ENCODE measurements at places on chromosomes 2 and 18. TPM values are rescaled to one million over a fixed set of nuclear protein-coding genes. Genes with fewer than 3 reads are reported as not detected.
A peak's percentile ranks its signal among the peaks of the same experiment; 100 is the strongest.

Gene KCNJ3
- polyA plus RNA-seq = 8.5 TPM

GRCh38 chr2:9964334-9964980 lies 13.0 kb downstream of the GRHL1 start:
- DNase-seq = no peak

DNA sequence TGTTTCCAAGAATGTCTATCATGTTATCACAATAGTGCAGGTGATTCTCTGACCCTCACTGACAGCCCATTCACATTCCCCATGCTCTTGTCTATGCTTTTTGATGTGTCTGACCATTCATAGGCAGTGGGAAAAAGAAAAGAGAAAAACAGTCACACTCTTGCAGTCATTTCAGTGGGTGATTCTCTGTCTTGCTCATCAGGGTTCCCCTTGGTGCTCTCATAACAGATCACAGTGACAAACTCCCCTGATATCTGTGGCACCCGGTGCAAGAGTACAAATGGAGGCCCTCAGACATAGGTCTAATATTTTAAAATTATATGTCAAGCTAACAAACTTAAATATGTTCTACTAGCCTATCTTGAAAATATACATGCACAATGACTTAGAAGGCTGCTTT lies 72.7 kb upstream of the PPP1CB start:
- no peak for DNase-seq

- DNase-seq = no peak
Measured at GRCh38 chr2:234269769-234270204, 219.3 kb downstream of the SPP2 start.

DNA sequence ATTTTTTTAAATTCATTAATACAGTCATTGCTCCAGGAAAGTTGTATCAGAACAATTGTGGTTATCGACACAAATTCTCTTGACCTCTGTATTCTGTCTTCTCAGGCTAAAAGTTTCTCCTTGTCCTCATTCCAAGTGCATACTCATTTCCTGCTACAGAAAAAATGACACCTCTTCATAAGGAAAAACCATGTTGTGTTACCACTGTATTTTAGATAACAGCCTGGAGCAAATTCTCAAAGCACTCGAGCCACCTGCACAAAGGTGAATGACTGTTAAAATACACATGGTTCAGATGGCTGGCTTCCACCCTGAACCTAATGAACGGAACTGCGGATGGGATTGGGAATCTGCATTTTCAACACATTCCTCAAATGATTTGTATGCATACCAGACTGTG lies 586.5 kb downstream of the EPHA4 start:
- DNase-seq = no peak

Gene WNT10A
- 0.08 TPM for polyA plus RNA-seq

DNA sequence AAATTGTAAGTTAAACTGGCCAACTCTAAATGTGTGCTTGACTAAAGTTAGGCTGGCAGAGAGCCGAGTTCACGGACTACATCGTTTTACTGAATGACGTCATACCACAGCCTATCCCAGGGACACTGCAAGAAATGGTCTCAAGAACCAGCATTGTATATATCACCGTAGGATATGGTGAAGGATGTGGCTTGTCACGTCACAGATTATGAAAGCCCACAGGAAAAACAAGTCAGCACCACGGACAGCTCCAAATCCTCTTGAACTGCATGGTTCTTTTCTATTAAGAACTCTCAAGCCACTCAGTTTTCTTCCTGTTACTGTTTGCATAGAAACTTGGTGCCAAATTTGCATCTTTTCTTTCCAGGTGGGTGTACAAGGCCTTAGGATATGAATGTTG lies 85.1 kb upstream of the ACAA2 start:
- peak; percentile 73 for DNase-seq

Gene DNER
- 9.1 TPM for polyA plus RNA-seq

- peak; percentile 31 for DNase-seq
Measured at GRCh38 chr18:3790703-3791102, 340.7 kb downstream of the TGIF1 start.

DNA sequence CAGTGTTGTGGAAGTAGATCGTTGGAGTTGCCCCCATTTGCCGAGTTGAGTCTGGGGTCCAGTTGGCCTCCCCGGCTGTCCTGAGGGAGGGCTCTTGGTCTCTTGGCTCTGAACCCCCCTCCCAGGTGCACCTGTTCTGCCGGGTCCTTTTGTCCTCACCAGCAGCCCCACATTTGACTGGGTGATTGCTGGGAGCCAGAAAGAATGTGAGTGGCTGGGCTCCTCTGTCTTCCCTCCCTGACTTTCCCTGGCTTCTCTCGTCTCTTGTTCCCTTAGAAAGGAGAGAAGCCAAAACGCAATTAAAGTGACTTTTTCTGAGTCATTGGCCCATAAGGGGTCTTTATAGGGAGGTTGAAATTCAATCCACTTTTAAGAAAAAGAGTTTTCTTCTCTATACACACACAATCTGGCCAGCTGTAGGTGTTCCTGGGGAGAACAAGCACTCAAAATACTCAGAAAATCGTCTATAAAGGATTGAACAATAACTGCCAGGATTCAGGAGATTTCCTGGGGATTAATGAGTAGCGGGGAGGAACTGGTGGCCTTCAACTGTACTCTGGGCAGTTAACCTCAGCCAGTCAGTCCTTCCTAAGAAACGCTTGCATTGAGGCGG lies 131.0 kb downstream of the TMEM182 start:
- DNase-seq = no peak
